ENCODE measurements at places on chromosomes 12 and 14. TPM values are rescaled to one million over a fixed set of nuclear protein-coding genes. Genes with fewer than 3 reads are reported as not detected.
A peak's percentile ranks its signal among the peaks of the same experiment; 100 is the strongest.

Gene METAP2
- total RNA-seq = 231 TPM

GRCh38 chr12:19869413-19869812, 430.1 kb downstream of the AEBP2 start:
- no peaks in the 10 kb centered on the region for H3K4me1 ChIP-seq
- no peak for DNase-seq
- no peak overlapping the region for H3K27ac ChIP-seq
- H3K4me3 ChIP-seq = no peak overlapping the region
- no peaks in the 10 kb centered on the region for H3K27me3 ChIP-seq

DNA sequence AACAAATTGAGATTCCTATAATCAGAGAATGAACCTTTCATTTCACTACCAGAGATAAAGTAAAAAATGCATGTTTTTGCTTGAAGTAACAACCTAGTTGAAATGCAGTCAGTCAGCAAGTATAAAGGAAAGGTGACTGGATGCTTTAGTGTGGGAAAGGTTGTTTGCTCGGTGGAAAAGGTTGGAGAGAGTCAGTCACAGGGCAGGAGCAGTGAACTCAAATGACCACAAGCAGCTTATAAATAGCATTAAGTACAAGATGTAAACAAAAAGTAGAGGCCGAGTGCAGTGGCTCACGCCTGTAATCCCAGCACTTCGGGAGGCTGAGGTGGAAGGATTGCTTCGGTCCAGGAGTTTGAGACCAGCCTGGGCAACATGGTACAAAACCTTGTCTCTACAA, 98.1 kb upstream of the FGD4 start:
- no peak overlapping the region for H3K4me3 ChIP-seq
- no peak for DNase-seq
- H3K27me3 ChIP-seq = no peaks in the 10 kb centered on the region

Gene TMEM117
- total RNA-seq = 1.6 TPM

- peak; percentile 24 for DNase-seq
- H3K27ac ChIP-seq = no peak overlapping the region
- no peaks in the 10 kb centered on the region for H3K27me3 ChIP-seq
- no peak overlapping the region for H3K4me3 ChIP-seq
Observed at GRCh38 chr12:92574051-92574783, 128.6 kb upstream of the PLEKHG7 start.

Gene BAG5
- 19.4 TPM for total RNA-seq

DNA sequence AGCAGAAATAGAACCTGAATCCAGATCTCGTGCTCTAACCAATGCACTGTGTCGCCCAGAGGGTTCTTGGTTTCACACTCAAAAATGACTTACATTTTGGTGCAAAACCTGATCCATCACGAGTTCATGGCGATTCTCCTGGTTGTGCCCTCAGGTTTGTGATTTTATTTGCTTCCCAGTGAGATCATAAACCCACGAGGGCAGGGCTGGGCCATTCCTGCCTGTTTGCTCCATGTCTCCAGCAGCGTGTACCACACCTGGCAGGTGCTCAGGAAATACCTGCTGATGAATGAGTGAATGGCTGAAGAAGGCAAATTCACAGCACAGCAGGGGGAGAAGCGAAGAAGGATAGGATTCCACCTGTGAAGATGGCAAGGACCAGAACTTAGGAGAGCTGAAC, 9.4 kb downstream of the ACACB start:
- DNase-seq = no peak
- no peaks in the 10 kb centered on the region for H3K36me3 ChIP-seq
- H3K4me3 ChIP-seq = no peak overlapping the region
- H3K27ac ChIP-seq = no peak overlapping the region
- H3K4me1 ChIP-seq = peaks cover under 1% of the 10 kb centered on the region

Gene IL26
- not detected for total RNA-seq

Data from neural progenitor cell (in vitro differentiated cells).